Astrocyte of the hippocampus (primary cell): ENCODE measurements at places on chromosomes 16 and 17.

- DNase-seq = no peak
Observed at GRCh38 chr16:65697521-65697920, 575.7 kb upstream of the CDH11 start.

GRCh38 chr17:77375108-77375916 lies 234.5 kb downstream of the SEC14L1 start:
- no peak for DNase-seq

DNA sequence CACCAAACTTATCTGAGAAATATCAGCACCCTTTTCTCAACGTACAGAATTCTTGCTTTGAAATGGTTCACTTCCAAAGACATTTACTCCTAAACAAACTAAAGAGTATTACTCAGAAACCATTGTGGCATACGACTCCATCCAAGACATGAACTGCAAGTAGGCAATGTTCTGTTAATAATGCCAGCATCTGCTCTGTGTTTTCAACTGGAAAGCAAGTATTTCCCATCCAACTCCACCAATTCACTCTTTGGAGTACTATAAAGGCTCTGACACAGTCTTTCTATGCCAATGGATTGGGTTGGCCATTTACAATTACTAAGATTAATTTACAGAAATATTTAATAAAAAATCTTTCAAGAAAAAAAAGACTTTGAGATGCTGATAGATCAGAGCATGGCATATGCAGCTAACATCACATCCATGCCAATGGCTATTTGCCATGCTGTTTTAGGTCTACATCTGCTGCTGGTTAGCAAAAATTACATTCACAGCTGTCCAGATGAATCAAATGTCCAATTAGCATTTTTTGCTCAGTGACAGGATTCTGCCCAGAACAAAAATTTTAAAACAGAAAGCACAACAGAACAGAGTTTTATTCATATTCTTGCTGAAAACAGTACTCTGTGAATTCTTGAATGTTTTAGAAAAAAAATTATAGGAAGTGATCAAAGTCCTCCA lies 65.9 kb upstream of the HLF start:
- no peak for DNase-seq

GRCh38 chr17:73489333-73489732 lies 154.9 kb downstream of the SDK2 start:
- no peak for DNase-seq

DNA sequence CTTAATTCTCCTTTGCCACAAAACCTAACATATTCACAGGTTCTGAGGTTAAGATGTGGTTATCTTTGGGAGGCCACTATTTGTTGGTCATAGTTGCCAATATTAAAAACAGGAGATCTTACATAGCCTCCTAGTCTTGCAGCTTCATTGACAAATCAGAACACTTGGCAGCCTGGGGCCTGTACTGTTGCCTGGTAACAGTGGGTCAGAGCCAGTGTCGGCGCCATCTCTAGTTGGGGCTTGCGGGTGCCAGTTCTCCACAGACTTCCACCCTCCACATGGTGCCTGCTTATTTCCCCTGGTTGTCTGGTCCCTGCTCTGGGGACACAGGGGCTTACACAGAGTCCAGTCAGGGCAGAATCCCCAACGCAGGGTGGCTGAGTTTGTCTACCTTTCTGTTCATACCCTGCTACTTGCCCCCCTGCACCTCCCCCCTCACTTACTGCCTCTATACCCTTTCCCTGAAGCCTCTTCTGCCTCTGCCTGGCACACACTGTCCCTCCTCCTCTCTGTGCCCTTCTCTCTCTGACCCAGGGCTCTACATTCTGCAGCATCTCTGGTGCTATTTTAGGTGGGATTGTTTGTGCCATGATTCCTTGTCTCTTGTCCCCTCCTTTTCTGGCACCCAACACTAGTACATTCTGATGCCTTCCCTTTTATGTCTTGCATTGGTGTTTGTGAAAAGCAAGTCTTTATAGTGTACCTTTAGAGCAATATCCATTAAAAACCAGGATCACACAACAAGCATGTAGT lies 13.4 kb downstream of the EPN2 start:
- DNase-seq = peak; percentile 63
